AG04450 (cell line): ENCODE measurements at places on chromosomes 16 and 17. TPM values are rescaled to one million over a fixed set of nuclear protein-coding genes. Genes with fewer than 3 reads are reported as not detected.

DNA sequence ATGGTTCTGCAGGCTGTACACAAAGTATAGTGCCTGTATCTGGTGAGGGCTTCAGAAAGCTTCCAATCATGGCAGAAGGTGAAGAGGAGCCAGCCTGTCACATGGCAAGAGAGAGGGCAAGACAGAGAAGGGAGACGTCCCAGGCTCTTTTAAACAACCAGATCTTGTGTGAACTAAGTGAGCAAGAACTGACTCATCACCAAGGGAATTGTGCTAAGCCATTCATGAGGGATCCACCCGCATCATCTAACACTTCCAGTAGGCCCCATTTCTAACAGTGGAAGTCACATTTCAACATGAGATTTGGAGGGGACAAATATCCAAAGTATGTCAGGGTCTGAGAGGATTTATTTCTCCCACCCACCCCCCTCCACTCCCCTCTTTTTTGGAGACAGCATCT is 56.2 kb upstream of the ELAC2 start:
- no peak for DNase-seq

- DNase-seq, result peak; percentile 74
Measured at GRCh38 chr17:28717578-28718332, at the start of gene RAB34. TSS of gene RAB34 (minus strand) at chr17:28717868. CDS start at chr17:28717266, 602 bp downstream.

DNA sequence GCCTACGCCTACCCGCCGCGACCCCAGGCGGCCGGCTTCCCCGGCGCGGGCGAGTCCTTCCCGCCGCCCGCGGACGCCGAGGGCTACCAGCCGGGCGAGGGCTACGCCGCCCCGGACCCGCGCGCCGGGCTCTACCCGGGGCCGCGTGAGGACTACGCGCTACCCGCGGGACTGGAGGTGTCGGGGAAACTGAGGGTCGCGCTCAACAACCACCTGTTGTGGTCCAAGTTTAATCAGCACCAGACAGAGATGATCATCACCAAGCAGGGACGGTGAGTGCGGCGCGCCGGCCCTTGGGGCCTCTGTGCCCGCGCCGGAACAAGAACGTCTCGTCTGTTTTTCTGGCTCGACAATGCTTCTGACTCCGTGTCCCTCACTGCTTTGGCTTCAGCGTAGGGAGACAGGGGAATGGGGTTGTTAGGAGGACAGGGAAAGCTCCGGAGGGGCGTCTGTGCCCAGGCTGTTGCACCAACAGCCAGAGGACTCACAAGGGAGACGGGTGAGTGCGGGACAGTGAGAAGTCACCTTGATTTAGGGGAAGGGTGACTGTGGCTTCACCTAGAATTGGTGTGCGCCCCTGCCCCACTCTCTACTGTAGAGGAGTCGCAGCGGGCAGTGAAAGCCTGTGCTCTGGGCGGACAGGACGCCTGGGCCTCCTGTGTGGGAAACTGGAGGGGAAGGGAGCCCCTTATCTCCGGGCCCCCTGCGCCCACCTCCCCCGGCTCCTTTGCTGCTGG is 806 bp downstream of the TBX21 start:
- DNase-seq, result no peak

DNA sequence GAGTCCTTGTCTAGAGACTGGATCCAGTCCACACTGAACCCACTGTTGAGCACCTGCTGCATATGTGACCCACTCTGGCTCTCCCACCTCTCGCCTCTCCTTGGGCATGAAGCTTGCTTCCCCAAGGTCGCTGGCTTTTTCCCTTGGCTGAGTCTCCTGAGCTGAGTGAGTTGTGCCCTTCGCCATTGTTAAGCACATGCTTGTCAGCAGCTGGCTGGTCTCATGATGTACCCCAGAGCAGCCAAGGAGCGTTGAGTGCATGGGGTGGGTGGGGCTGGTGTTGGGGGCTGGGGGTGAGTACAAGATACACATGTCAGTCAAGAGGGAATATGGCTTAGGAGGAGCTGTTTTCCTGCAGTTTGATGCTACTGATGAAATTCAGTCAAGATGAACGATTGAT is 165.6 kb downstream of the SNX29 start:
- DNase-seq, result no peak

DNA sequence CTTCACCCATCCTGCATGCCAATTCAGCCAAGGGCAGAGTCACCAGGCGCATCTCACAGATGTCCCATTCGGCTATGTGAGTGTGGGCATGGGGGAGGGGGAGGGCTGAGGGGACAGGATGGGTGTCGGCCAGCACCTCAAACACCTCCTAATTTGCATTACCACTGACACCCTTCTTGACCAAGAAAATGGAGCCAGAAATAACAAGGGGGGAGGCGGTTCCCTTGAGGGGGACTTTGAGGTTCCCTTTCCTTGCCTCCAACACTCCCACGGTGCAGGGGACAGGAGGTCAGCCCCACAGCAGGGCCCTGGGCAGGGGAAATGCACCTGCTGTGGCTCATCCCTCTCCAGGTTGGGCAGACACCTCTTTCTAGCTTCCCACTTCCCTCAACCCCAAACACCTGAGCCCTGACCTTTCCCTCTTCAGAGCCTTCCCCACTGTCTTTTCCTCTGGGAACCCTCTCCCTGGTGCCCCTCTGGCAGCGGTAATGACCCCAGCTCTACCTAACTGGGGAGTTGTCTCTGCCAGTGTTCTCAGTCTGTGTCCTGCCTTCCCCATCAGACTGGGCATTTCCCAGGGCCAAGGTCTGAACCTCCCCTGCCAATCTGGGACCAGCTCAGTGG is 18.2 kb upstream of the TBX21 start:
- DNase-seq, result no peak

DNA sequence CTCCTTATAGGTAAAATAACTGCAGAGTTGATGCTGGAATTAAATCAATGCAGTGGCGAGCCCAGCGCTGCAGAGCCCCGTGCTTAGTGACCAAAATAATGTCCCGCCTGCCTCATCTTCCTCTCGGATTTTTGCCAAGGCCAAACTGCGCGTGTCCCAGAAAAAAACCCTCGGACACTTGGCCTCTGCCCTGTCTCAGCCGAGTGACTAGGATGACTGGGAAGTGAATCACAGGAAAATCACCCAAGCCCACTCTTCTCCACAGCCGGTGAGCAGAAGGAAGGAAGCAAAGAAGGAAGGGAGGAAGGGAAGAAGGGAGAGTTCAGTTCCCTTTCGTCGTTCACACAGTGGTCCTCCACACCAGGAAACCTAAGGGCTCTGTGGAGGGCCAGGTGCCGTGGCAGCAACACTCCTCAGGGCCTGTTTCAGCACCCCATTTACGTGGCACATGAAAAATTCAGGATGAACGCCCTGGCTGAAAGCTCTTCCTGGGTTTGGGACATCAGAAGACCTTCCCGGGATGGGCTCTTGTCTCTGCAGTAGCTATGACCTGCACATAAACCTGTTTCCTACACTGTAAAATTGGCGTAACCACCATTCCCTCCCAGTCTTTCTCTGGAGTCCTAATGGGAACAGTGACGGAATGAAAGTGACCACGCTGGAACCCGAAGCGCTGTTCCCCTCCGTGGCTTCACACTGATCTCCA is 25.4 kb upstream of the HOXB13 start:
- no peak for DNase-seq

GRCh38 chr17:4679658-4680057 is 24.3 kb downstream of the PELP1 start:
- peak; percentile 8 for DNase-seq

GRCh38 chr16:7268182-7268581 is 64.5 kb upstream of the RBFOX1 start:
- no peak for DNase-seq

GRCh38 chr16:74825941-74826340 is 51.3 kb upstream of the FA2H start:
- no peak for DNase-seq

GRCh38 chr17:45262516-45263476 is 902 bp upstream of the SPATA32 start:
- DNase-seq, result no peak

- DNase-seq, result no peak
Measured at GRCh38 chr16:11386054-11386680, 40.9 kb downstream of the RMI2 start.

RUNDC3A gene
- polyA plus RNA-seq, result 0.11 TPM in 1 of 2 replicates, not detected in the other

SGCA gene
- polyA plus RNA-seq, result 0.16 and 0.21 TPM in 2 replicates

GRCh38 chr17:73798111-73798748 is 154.0 kb upstream of the SDK2 start:
- DNase-seq, result peak; percentile 6

DNA sequence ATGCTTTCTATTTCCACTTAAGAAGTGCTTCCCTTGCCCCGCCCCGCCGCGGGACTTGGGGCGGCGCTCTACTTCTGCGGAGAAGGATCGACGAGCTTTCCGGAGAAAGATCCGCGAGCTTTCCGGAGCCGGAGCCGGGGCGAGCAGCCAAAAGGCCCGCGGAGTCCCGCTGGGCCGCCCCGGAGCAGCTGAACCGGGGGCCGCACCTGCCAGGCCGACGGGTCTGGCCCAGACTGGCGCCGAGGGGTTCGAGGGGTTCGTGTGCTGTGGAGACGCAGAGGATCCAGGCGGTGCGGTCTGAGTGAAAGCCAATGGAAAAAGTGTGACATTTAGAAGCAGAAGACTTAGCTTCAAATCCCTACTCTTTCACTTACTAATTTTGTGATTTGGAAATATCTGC is 50.8 kb downstream of the TBC1D26 start:
- no peak for DNase-seq

AURKB gene
- 5.9 and 7.7 TPM in 2 replicates for polyA plus RNA-seq

HOXB3 gene
- 28.3 and 33.0 TPM in 2 replicates for polyA plus RNA-seq

- no peak for DNase-seq
Measured at GRCh38 chr16:80802138-80802537, 2.3 kb downstream of the CDYL2 start.

KRTAP4-1 gene
- polyA plus RNA-seq, result not detected in 2 replicates

DNA sequence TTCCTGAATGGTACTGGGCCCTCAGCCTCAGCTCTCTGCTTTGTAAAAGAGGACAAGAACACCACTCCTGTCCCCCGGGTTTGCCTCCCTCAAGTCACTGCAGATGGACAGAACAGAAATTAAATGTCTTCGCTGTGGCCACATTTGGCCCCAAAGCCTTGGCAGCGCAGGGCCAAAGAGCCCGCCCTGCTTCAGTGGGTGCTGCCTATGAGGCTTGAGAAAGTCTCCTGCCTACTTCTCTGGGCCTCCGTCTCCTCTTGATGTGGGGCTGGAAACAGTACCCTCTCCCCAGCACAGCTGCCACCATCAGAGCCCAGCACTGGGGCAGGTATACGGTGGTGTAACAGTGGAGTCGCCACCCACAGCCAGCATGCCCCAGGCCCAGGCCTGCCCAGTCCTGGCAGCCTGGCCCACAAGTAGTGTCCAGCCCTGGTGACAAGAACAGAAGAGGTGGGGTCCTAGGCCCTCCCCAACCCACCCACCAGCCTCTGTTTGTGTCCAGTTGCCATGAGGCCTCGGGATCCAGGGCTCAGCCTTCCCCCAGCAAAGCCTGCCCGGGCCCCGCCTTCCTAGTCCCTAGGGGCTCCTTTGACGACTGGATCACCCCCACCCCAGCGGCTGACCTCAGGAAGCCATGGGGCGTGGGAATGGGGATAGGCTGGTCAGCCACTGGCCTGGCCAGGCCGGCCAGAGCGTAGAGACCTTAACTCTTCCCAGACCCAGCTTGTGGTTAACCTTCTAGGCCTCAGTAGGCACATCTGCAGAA is 3.9 kb upstream of the TPPP3 start:
- no peak for DNase-seq

GRCh38 chr16:70579648-70580630 is 56.3 kb downstream of the SF3B3 start:
- DNase-seq, result no peak

DNA sequence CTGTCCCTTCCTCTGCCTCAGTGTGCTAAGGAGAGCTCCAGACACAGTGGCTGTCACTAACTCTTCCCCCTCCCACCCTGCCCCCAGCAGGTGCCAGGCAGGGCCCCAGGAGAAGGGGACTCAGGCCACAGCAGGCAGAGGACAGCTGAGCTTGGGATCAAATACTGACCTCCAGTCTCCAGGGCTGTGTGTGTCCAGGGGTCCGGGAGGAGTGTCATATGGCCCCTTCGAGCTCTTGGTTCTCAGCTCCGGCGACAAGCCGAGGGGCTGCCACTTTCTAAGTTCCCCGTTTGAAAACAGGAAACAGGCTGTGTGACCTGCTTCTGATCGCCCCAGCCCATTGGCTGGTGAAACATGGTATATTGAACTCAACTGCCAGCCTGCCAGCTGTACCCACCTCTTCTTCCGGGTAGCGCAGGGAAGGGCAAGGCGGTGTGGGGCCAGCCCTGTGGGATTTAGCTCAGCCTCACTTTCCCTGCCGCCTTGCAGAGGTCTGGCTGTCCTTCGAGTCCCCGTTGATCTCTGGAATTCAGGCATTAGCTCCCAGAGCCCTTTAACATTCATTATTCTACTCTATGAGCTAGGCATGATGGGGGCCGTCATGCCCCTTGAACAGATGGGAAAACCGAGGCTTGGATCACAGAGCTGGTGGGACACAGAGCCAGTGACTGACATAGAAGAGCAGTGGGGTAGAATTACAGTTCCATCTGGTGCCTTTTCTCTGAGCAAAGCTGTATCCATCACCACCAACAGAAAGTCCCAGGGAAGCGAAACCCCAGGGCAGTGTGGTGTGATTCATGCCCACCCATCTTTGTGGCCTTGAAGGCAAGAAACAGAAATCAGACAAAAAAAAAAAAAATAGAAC is at the start of gene SNX20:
SNX20 (minus strand) TSS at position 292 of the 865 bp plus-strand sequence. CDS start 3,786 bp downstream, outside the sequence.
- no peak for DNase-seq

DNA sequence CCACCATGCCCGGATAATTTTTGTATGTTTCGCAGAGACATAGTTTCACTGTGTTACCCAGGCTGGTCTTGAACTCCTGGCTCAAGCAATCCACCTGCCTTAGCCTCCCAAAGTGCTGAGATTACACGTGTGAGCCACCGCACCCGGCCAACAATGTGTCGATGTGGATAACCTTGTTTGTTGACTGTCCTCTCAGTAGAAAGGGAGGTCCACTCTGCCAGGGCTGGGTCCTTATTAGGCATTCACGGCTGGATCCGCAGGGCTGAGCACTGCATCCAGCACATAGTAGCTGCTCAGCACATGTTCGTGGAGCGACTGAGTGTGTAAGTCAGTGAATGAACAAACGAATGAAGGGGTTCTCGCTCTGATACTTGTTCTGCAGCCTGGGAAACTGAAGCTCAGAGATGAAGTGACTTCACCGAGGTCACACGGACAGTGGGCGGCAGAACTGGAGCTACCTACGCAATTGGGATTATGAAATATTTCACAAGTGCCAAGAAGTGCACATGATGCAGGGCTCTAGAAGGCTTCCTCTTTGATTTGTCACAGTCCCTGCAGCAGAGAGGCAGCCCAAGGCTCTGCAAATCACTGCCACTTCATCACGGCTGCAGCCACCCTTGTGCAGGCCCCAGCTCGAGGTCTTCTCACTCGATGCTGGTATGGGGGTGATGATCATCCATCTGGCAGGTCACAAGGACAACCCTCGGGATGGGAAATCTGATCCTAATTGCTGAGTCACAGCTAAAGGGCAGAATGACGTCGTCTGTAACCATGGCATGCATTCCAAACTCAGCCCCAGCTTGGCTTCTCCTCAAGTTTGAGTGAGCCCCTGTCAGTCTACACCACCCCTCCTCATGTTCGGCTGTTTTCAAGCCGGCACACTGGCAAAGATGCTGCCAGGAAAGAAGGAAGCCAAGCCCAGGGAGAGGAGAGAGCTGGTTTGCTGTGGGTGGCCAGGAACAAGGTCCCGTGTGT is 28.0 kb upstream of the SNN start:
- peak; percentile 99 for DNase-seq

GEMIN4 gene
- 9.3 and 13.6 TPM in 2 replicates for polyA plus RNA-seq

LUC7L3 gene
- 70.6 and 120 TPM in 2 replicates for polyA plus RNA-seq

DNA sequence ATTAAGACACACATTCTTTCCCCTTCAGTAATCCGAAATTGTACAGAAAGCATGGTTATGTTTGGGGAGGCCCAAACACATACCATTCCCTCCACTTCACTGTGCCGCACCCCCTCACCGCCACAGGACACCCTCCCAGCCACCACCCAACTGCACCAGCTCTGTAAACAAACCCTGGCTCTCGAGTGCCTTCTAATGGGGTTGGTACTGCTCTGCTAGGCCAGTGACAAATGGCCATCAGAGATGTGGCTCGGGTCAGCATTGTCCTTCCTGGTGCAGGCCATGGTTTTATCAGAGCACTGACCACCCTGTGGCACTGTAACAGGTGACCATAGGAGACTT is 24.0 kb upstream of the SREBF1 start:
- DNase-seq, result no peak
